ENCODE measurements at places on chromosomes 4 and X.

GRCh38 chr4:101186567-101187184, 160.7 kb downstream of the PPP3CA start:
- DNase-seq = no peak

DNA sequence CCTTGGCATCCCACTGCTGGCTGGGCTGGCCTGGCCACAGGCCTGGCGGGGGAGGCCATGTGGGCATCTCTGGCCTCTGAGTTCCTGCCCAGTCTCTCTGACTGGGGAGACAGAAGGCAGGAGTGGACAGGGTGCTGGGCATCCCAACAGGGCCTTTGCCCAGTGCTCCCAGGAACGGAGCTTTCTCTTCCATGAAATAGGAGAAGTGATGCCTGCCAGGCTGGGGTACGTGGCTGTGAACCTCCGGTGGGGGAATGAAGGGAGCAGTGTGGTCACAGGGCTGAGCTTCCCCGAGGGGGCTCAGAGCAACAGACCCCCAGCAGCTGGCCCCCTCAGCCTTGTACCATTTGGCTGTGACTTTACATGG, 40.4 kb upstream of the HMX1 start:
- DNase-seq = no peak

DNA sequence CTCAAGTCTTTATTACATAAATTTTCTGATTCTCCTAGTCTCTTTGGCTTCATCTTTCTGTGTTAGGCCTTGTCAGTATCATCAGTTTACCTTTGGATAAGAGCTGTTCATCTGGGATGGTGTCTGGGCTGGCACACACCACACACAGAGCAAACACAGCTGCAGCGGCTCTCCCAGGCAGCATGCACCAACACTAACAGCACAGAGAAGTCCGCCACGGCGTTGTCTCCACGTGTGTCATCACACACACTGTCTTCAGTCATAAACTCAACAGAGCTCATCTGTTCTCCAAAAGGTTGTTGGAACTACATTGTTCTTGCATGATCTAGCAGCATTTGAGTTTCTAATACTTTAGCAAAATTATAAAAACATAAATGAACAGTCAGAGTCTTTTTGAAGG, 851.9 kb upstream of the FRG1 start:
- no peak for DNase-seq

GRCh38 chrX:119970574-119970973, 27.0 kb upstream of the NKAP start:
- DNase-seq = no peak

DNA sequence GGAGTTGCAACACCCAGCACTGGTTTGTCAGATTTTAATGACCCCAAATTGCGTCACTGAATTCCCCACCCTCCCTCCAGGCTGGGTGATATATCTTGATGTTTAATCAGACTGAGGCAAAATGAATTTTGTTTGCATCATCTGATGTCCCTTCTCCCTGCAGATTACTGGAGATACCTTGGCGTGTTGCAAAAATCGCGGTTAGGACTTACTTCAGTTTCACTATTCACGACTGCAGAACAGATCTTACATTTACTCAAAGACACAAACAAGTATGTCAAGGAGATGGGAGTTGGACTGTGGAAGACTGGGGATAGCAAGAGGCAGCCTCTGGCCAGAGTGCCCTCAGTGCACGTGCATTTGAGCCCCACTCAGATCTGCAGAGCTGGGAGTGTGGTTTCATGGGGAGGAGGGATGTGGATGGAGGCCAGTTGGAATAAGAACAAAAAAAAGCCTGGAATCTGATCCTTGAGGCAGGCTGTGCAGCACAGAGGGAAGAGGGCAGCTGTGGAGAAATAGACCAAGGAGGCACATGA, 92.2 kb upstream of the MTM1 start:
- no peak for DNase-seq

- no peak for DNase-seq
These were observed 197.8 kb upstream of the AGTR2 start for GRCh38 chrX:115972717-115973116.

GRCh38 chr4:6217716-6218381, 17.5 kb upstream of the JAKMIP1 start:
- DNase-seq = no peak

DNA sequence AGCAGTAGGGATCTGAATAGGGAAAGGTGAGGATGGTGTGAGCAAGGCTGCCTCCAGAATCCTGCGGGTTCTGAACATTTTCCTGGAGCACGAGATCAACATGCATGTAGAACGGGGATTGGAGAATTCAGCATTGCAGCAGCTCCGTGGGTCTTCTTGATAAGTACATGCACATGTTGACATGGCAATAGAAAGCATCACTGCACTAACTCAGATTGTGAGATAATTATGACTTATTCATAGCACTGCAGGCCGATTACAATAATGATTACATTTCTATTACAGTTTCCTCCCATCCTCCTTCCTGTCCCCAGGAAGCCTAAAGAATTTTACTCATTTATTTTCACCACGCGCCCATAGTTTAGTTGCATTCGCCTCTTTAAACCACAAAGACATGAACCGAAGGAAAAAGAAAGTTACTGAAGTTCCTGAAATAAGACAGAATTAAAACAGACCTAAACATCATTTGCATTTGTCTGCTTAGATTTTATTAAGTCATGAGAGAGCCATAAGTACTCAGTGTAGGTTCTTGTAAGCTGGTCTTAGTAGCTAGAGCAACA, 61.3 kb upstream of the ARX start:
- DNase-seq = no peak

DNA sequence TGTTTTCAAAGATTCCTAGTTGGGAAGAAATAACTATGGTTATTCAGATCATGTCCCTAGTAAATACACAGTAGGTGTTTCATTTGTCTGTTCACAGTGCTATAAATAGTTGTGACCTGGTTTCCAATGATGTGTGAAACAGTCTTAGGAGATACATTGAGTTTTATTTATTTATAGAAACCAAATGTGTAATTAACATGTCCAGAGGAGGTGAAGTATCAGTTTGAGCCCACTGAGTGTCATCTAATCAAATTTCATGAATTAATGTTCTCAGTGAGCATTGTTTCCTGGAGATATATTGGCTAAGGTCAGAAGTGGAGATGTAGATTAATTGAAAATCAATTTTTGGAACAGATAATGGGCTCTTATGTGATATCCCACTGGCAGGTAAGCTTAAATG, 996.3 kb downstream of the FSTL5 start:
- no peak for DNase-seq

DNA sequence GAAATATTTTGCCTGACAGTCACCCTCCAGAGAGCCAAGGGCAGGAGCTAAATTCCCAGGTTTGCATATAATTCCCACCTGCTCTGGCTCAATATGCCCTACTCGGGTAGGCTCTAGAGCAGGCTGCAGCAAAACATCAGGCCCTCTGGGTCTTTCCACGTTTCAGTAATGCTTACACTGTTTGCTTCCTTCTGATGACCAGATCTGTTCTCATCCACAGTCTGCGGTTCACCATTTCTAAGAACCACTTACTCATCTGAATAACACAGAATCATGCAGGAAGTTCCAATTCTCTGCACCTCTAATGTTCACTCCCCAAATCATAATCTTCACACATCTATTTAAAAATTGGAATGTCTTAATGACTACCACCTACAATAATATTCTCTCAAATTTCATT, 141.4 kb downstream of the PPP3CA start:
- DNase-seq = no peak

DNA sequence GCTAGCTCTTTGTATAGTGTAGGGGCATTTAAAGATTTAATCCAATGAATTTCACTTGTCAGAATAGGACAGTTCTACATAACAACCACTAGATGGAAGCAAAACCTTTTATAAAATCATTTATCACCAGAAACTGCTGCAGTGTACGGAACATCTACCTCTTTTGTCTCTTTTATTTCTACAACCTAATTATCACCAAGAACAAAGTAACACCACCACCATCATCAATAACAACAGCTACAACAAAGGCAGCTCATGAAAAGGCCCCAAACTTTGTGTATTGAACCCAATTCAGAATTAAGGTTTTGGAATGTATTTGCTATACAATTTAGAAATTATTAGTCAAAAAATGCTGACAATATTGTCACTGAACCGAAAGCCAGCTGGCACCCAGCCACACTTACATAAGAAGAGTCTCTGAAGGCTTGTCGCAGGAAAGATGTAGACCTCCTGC, 260.9 kb upstream of the RPS6KA3 start:
- DNase-seq = no peak

Measured in non-pigmented ciliary epithelial cell (primary cell).